Stimulated activated CD4-positive, alpha-beta T cell treated with anti-CD3 and anti-CD28 coated beads, Interleukin-4, amount 100 ng/mL, for 1 hour (primary cell): ENCODE measurements at places on chromosomes 3 and 15.
A peak's percentile ranks its signal among the peaks of the same experiment; 100 is the strongest.

GRCh38 chr3:72595376-72595775, 252.9 kb downstream of the SHQ1 start:
- DNase-seq, result no peak

DNA sequence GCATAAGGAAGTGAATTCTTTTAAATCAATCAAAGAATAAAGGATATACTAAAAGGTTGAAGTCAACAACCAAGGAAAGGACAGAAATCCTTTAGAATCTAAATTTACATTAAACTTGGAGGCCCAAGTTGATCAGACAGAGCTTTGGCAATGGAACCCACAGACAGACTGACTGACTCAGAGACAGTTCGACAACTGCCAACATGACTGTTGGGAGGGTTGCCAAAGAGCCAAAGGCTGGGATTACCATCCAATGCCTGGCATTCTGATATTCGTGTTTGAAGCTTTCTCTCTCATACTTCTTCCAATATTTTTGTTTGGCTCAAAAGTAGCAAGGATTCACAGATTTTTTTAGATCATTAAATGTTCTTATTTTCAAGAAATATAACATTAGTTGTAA, 406.1 kb downstream of the PLCL2 start:
- DNase-seq, result no peak

GRCh38 chr15:52653431-52653964, 25.7 kb downstream of the ATOSA start:
- no peak for DNase-seq

DNA sequence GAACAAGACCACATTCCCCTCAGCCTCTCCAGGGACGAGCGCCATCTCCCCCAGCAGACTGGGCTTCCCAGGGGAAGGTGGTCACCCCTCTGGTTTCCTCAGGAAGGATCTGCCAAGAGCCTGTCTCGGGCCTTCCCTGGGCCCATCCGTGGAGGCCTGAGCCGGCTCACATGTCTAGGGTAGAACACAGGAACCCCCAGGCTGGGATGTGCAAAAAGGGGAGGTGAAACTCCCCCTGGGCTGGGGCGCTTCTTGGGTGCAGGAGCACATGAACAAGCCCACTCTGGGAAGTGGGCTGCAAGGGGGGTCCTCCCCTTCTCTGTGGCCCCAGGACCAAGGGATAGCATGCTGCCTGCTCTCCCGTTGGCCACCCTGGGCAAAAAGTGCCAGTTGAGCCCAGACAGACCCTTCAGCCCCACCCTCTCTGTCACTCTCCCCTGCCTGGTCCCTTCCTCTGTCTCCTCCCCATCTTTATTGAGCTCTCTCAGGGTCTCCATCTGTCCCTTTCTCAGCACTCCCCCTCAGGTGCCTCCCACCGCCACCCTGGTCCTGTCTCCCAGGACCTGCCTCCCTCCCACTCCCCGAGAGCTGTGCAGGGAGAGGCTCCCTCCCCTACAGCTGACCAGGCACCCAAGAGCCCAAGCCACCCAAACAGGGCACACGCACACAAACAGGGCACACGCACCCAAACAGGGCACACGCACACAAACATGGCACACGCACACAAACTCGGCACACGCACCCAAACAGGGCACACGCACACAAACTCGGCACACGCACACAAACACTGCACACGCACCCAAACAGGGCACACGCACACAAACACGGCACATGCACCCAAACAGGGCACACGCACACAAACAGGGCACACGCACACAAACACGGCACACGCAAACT, 864 bp downstream of the SEMA3G start:
- no peak for DNase-seq

DNA sequence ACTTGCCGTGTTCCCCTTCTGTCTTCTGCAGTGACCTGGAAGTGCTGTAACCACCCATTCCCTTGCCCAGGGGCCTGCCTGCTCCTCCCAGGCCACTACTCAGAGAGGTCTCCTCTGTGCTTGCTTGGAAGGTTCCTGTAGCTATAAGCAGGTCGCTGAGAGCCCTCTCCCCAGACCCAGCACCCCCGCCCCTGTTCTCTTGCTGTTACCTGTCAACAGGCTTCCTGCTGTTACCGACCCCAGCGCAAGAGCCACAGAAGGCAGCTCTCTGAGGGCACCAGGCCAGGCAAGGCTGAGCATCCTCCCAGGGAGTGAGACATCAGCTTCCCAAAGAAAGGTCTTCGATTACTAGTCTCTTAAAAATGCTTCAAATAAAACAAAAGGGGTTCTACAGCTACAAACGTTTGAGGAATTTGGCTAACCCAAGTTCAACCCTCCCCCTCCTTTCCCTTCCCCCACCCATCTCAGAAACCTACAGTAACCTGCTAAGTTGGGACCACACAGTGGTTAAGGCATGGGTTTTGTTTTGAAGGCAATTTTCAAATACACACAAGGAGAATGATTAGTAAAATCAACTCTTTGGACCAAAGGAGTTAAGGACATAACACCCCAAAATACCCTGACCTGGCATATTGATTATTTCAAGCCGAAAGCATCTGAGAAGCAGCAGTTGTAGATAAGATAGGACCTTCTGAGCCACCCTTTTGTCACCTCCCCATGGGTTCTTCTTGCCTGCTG, 74.9 kb upstream of the MFGE8 start:
- no peak for DNase-seq

DNA sequence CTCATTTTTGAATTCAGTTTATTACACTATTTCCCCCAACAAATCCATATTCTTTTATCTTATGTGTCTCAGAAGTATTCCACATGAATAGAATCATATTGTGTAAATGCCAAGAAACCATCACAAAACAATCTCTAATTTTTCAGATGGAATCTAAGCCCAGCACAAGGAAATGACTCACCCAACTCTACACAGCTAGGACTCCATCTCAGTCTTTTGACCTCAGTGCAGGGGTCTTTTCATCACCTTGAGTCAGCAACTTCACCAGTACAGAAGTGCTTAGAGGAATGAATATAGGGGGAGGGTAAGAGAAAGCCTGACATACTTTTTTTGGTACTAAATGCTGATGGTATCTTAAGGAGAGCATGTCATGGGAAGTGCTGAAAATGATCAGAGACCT, 169.3 kb upstream of the LRRN1 start:
- DNase-seq, result no peak

DNA sequence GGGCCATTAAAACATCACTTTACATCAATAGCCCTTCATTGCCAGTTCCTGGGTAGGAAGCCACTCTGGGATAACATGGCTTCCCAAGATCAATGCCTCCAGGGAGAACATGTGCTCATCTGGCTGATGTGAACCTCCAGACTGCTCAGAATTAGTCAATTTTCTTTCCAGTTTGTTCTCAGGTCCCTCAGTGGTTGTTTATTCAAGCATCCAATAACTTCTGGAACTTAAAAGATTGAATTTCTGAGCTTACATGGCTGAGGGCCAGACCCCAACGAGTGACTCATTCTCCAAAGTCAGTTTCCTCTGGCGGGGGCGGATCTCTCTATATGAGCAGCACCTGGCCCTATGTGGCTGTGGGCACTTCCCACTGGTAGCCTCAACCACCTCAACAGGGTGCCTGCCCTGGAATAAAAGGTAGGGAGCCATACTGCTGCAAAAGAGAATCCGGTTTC, 34.0 kb downstream of the LYZL4 start:
- DNase-seq, result peak; percentile 37

DNA sequence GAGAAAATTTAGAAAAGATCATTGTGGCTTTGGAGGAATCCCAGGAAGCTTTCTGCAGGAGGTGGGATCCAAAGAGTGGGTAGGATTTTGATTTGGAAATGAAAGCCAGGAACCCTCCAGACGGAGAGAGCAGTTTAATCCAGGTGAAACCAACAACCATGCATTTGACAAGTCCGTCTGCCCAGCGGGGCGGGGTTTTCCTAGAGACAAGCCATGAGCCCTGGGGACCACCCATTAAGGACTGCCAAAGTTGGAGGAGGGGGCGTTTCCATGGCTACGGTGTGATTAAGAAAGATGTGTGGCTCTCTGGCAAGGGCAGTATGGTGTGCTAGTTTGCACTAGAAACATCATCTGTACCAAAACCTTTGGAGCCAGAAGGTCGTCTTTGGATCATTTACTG, 53.4 kb downstream of the SRGAP3 start:
- DNase-seq, result no peak

DNA sequence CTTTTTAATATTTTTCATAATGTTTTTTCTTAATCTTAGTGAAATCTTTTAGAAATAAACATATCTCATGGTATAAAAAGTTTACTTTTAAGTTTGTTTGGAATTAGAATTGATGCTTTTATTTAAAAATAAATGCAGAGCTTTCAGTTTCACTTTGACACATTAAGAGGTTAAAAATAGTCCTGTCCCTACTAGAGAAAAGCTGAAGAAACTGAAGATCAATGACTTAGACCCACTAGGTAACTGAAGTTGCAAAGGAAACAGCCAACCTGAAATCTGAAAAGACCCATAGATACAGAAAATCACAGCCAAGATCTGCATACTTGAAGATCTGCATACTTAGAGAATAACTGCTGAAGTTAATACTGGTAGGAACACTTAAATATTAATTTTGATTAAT, 237.6 kb downstream of the RAP2B start:
- no peak for DNase-seq

GRCh38 chr3:119769394-119770149, 12.3 kb upstream of the NR1I2 start:
- DNase-seq, result no peak

DNA sequence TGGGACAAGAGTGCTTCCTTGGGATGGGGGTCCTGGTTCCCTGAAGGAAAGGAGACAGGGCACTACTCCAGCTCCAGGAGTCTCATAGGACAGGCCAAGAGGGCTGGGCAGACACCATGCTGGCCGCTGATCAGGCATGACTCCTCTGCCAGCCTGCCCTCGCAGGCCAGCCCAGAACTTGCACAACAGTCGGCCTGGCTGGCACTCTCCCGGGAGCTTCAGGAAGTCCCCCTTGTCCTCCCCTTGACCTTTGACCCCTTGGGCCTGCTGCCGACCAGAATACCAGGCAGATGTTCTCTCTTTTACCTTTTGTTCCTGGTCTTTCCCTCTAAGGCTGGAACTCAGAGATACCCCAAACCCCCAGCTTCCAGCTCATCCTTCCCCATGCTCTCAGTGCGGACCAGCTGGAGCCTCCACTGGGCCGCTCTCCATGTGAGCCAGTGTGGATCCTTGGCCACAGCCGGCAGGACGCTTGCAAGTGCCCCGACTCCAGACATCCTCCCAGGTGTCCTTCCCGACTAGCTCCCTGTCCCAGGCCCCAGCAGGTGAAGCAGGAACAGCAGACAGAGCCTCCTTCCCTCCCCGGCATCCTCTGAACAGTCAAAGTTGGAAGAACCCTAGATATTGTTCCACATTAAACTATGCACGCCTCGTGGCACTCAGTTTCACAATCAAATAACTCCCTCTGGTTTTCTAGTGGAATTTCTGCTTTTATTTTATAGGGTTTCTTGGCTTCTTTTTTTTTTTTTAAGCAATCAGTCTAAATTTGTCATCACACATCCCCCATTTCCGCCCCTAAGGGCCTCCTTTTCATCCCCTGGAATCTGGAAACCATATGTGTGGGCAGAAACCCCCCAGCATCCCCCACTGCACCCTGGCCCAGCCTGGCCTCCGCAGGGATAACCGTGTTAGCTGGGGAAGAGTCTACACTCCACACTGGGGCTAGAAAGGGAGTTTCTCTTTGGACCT, 15.7 kb downstream of the VPS18 start:
- DNase-seq, result no peak

- no peak for DNase-seq
Measured at GRCh38 chr3:107198581-107199181, 178.6 kb upstream of the CCDC54 start.

DNA sequence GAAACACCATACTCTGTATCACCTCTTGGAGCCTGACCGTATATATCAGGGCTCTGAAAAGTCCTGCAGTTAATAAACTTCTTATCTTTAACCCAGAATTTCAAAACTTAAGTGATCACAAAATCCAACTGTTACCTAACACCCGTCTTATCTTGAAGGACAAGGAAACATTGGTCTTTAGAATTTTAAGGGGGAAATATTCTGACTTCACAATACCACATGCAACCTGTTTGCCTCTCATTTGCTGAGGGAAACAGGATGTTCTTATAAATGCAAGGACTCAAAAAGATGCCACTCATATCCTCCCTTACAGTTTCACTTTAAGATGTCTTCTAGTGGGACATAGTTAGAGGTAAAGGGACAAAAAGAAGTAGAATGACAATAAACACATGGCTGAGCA, 67.9 kb downstream of the CRTC3 start:
- no peak for DNase-seq

- DNase-seq, result no peak
Measured at GRCh38 chr3:157125101-157125500, 34.8 kb downstream of the CCNL1 start.

DNA sequence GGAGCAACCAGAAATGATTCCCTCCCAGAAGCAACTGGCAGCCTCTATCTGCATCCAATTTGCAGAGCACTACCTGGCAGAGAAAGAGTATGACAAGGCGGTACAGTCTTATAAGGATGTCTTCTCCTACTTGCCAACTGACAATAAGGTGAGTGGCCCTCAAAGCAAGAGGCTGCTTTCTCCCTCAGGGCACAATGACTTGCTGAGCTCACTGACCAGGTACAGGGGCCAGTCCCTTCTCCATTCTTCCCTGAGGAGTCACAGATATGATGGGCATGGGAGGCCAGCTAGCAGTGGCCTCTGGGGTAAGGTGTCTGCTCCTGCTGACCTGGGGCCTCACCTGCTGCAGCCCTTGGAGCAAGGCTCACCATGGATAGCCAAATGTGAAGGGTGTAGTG, 20.3 kb downstream of the CSRNP1 start:
- DNase-seq, result no peak

DNA sequence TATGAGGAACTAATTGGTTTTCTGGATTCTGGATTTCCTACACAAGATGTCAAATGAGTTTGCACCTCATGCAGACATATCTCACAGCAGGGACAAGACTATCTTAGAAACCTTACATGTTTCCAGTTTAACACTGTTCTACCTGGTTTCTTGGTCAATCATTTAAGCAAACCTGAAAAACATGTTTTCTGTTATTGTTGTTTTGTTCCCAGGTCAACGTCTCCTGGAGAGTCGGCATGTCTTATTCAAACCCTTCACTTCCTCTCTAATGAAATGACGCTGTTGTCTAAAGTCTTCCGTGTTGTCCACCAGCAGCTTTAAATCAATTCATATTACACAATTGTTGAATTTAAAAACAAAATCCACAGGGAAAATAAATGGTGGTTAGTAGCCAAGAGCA, 150.9 kb downstream of the CNTN3 start:
- no peak for DNase-seq

DNA sequence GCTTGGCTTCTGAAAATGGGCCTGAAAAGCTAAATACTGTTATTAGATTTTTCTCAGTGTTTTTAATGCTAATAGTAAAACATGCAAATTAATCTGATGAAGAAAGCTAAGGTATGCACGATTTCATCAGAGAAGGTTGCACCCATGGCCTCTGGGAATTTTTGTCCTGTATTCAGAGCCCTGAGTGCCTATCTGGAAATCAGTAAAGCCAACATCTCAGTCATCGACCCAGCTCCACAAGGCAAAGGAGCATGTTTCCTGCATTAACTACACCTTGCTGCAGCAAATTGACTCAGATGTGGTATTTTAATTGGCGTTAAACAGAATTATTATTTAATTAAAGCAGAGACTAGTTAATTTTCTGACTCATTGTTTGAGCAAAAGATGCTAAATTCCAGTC, 49.0 kb upstream of the TP63 start:
- no peak for DNase-seq
